8988T (cell line): ENCODE measurements at places on chromosomes 16 and 17.
A peak's percentile ranks its signal among the peaks of the same experiment; 100 is the strongest.

DNA sequence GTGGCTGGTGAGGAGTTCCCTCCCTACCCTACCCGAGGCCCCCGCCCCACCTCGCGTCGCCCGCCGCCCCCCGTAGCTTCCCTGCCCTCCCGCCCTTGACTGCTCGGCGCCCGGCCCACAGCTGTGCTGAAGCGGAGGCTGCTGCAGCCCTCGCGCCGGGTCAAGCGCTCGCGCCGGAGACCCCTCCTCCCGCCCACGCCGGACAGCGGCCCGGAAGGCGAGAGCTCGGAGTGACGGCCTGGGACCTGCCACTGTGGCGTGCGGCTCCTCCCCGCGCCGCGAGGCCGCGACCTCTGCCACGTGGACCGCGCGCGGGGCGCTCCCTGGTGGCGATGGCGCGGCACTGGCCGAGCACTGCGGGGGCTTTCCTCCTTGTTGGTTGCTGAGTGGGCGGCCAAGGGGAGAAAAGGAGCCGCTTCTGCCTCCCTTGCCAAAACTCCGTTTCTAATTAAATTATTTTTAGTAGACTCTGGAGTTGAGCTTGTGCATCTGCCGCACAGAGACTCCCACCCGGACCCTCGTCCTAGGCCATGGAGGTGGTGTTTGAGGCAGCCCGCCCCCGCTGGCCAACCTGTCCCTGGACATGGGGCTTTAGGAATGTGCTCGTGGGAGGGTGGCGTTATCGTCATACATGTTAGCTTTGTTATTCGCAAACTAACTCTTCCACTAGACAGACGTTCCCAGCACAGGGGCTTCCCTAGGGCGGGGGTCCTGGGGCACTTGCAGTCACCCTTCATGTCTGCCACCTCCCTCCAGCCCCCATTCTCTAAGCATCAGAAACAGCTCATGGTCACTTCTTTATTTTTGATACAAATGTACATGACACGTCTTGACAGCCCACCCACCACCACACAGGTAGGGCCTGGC, 4.4 kb downstream of the TP53I13 start:
- no peak for DNase-seq

DNA sequence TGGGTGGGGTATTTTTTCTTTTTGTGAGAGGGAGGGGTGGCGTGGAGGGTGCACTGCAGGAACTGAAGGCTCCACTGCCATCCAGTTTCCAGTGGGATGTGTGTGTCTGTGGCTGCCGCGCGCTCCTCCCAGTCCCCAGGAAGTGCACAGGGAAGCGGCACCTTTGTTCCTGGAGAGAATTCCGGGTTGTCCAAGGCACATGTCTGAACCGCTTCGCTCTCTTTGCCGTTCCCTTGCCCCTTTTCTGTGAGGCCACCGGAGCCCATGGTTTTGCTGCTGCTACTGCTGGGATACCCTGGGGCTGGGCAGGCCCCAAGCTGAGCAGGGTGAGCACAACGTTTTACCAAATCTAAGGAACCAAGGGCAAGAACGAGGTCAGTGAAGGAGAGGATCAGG, 19.5 kb downstream of the ACSF3 start:
- DNase-seq = no peak

GRCh38 chr17:55168958-55169687, 95.6 kb upstream of the HLF start:
- no peak for DNase-seq

GRCh38 chr17:78820841-78821240, 19.8 kb downstream of the USP36 start:
- no peak for DNase-seq

DNA sequence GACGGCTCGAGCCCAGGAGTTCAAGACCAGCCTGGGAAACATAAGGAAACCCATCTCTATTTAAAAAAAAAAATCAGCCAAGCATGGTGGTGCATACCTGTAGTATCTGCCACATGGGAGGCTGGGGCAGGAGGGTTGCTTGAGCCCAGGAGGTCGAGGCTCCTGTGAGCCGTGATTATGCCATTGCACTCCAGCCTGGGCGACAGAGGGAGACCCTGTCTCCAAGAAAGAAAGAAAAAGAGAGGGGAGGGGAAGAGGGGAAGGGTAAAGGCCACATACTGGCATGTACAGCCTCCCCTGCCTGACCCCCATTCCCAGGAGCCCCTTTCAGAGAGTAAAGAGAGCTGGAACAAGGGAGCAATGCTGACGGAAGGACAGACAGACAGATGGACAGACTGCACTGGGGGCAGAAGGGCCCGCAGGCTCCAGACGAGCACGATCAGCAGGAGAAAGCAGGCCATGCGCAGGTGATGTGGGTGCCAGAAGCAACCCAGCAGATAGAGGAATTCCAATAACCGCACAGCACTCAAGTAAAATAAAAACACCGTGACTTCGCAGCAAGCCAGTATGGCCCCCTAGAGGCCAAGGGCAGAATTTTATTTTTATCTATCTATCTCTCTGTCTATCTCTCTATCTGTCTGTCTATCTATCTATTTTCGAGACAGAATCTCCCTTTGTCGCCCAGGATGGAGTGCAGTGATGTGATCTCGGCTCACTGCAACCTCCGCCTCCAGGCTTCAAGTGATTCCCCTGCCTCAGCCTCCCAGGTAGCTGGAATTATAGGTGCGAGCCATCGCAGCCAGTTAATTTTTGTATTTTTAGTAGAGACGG, 27.1 kb upstream of the SNN start:
- no peak for DNase-seq

GRCh38 chr16:1472974-1473373, 1.9 kb downstream of the CLCN7 start:
- DNase-seq = no peak

DNA sequence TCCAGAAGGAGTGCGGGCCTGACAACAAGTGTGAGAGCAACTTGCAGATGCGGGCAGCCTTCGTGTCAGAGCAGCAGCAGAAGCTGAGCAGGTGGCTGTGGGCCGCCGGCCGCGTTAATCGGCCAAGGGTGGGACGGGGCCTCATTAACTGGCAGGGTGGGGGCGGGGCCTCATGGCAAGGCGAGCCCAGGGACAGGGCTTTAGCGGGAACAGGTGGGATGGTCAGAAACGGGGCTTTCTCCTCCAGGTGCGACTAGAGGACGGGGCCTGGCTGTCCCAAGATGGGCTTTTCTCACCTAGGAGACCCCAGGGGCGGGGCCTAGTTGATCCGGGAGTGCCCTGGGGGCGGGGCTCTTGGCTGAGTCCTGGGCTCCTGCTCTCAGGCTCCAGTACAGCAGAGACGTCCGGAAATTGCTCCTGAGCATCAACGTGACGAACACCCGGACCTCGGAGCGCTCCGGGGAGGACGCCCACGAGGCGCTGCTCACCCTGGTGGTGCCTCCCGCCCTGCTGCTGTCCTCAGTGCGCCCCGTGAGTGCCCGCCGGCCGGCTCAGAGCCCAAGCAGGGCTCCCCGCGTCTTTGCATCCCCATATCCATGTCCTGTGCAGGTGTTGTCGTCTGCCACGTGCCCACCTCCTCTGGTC, 18.4 kb upstream of the PDK2 start:
- no peak for DNase-seq

DNA sequence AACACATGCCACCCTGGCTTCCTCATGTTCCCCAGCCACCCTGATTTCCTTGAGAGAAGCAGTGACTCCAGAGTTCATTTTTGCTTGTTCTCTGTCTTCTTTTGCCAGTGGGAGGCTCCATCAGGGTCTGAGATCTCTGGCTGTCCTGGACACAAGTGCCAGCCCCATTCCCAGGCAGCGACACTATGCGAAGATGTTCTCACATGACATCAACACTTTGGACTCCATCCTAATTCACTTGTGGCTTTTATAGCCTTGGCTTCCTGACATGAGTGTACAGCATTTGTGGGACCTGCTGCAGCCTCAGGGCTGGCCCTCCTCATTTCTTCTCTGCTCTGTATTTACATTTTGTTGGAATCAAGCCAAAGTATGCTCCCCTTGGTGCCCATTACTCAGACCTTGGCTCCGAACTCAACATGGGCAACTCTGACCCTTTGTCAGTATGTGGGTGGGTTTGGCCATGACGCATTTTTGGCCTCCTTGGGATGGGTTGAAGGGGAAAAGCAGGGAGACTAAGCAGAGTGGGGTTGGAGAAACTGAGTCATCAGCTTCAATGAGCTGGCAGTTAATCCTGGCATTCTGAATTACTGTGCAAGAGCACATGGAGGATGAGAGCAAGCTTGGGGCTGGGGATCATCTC, 119.0 kb upstream of the EEF2KMT start:
- no peak for DNase-seq

GRCh38 chr16:51747329-51747728, 596.3 kb upstream of the SALL1 start:
- no peak for DNase-seq

- peak; percentile 57 for DNase-seq
Measured at GRCh38 chr17:38428112-38428642, at the start of gene ARHGAP23. TSS of gene ARHGAP23 (plus strand) at chr17:38428464. CDS start at chr17:38428486, 22 bp downstream.

GRCh38 chr16:86567701-86568581, 1.3 kb downstream of the FOXC2 start:
- no peak for DNase-seq

DNA sequence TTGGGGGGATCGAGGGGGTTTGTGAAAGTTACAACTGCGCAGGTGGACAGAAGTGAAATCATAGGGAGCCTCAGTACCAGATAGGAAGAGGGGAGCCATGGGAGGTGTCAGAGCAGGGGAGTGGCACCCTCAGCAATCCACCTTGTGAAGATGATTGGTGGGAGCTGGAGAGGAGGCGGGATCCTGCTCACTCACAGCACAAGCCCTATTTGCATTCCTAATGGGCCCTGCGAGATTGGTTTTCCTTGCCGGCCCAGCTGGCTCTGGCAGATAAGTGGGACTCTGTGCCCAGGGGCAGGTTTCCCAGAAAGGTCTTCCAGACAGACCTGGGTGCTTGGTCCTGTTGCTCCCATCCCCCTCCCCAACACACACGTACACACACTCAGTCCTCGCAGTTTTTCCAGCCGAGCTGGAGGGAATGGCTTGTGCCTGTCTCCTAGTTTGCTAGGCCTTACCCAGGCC, 9.4 kb downstream of the WNT3 start:
- DNase-seq = no peak
